Activated naive CD4-positive, alpha-beta T cell treated with anti-CD3 and anti-CD28 coated beads for 36 hours (primary cell): ENCODE measurements at places on chromosomes 3 and 15. TPM values are rescaled to one million over a fixed set of nuclear protein-coding genes. Genes with fewer than 3 reads are reported as not detected.

DNA sequence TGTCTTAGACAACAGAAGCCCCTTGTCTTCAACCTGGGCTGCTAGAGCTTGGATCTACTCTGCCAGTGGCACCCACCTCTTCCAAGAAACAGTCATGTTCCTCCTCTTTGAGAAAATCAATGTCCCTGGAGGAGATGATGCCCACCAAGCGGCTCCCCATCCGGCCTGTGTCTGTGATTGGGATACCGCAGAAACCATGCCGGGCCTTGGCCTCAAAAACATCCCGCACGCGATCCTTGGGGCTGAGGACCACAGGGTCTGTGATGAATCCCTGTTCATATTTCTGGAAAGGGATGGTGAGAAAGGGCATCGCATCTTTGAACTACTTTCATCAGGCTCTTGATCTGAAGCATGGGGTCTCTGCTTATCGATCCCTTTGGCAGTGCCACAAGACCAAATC, 1.6 kb downstream of the IMPDH2 start:
- no peak for DNase-seq

DNA sequence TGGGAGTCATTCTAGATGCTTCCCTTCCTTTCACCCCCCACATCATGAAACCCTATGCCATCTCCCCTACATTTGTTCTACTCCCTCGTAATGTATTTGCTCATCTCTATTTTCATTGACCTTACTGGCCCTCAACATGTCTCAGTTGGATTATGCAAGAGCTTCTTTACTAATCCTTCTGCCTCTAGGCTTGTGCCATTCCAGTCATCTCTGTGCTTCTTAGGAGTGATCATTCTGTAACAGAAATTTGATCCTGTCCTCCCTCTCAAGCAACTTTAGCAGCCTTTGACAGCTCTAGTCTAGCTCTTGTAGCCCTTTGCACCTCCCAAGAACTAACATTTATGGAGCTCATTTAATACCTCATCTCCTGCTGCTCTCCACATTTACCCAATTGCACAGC, 64.7 kb downstream of the ISL2 start:
- no peak for DNase-seq

DNA sequence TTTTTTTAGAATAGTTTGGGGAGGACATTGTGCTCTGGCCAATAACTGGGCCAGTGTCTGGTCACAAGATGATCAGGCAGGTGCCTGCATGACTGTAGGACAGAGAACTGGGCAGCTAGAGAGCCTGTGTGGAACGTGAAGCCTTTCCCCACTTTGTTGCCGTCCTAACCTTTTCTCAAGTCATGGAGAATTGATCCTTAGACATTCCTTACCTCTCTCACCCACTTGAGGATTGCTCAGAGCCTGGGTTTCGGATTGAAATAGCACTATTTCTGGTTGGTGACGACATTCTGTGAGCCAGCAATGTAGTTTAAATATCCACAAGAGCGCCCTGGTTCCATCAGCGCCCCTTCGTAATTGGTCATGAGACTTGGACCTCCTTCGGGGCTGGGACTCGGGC, 138.4 kb downstream of the IGF1R start:
- no peak for DNase-seq

DNA sequence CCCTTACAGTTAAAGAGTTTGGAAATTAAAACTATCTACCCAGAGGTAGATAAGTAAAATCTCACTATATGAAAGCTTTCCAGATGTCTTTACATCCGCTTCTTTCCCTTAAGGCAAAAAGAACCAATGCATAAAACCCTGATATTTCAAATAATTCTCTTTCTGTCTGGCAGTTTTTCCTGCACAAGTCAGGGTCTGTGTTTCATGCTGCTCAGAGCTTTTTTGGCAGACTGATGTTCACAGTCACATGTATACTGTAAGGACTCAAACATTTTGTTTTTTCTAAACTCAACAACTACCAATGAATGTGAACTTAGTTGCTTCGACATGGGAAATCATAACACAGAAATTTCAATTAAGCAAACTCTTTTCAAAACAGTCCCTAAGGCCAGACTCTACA, 988.4 kb downstream of the EPHA3 start:
- DNase-seq: no peak

GRCh38 chr3:124352149-124352539, 360.2 kb upstream of the ROPN1 start:
- no peak for DNase-seq

GRCh38 chr15:59892985-59893384, 111.1 kb upstream of the FOXB1 start:
- DNase-seq: no peak

DNA sequence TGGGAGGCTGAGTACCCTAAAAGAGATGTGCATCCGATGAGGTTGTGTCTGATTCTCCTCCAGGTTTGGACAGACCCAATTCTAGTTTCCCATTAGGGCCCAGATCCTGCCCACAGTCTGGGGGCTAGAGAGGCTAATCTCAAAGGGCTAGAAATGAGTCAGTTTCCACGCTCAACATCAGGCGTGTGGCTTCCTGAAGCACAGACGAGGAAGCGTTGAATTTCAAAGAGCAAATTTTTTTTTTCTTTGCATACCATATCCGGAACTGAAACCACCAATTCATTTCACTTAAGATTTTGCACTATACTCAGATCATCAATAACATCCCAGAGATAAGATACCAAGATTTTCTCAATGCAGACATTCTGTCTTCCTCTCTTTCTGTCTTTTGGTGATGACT, 173.8 kb upstream of the BCL6 start:
- peak; percentile 77 for DNase-seq

GRCh38 chr3:126834596-126835471, 130.8 kb downstream of the CHCHD6 start:
- no peak for DNase-seq

GRCh38 chr3:143896486-143896885, 48.2 kb upstream of the SLC9A9 start:
- DNase-seq: no peak

DNA sequence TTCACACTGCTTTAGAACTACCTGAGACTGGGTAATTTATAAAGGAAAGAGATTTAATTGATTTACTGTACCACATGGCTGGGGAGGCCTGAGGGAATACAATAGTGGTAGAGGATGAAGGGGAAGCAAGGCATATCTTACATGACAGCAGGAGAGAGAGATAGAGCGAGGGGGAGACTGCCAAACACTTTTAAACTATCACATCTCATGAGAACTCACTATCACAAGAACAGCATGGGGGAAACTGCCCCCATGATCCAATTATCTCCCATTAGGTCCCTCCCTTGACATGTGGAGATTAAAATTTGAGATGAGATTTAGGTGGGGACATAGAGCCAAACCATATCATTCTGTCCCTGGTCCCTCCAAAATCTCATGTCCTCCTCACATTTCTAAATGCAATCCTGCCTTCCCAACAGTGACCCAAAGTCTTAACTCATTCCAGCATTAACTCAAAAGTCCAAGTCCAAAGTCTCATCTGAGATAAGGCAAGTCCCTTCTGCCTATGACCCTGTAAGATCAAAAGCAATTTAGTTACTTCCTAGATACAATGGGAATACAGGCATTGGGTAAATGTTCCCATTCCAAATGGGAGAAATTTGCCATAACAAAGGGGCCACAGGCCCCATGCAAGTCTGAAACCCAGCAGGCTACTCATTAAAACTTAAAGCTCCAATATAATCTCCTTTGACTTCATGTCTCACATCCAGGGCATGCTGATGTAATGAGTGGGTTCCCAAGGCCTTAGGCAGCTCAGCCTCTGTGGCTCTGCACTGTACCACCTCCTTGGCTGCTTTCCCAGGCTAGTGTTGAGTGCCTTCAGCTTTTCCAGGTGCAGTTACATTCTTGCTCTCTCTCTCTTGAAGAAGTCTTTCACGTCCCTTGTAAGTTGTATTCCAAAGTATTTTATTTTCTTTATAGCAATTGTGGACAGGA, 481.7 kb upstream of the TGFBR2 start:
- DNase-seq: no peak

GRCh38 chr15:29126821-29127461, 142.7 kb downstream of the NSMCE3 start:
- DNase-seq: no peak

GRCh38 chr3:61152071-61152470, 99.2 kb downstream of the FHIT start:
- DNase-seq: no peak

DNA sequence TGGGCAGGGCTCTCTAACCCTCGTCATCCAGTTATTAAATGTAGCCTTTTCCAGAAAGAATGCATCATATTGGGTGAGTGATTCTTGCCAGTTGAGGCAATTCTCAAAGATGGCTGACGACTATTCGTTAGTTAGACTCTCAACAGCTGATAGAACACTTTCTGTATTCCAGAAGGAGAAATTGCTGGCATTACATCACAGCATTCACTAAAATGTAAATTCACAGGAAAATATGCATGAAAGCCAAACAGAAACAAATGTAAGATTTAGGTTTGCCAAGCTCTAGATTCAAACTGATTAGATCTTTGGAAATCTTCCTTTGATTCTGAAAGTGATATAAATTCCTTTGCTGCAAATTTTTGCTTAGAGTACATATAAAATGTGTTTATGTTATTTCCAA, 1501.0 kb downstream of the SI start:
- no peak for DNase-seq

DNA sequence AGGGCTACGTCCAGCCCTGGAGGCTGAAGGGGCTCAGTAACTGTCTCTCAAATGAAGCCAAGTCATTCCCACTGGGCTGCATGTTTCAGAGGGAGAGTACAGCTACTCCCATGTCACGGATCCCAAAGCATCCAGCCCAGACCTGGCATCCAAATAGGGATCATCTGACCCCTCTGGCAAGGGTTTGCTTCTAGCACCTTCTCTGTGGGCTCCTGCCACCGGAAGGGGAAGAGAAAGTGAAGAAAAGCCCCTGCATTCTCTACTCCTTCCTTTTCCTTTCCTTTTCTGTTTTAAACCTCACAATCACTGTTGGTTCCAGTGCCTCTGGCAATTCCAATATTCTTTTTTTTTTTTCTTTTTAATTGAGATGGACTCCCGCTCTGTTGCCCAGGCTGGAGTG, 64.5 kb upstream of the CTSH start:
- no peak for DNase-seq

GRCh38 chr15:65056868-65057548, 10.8 kb downstream of the RASL12 start:
- no peak for DNase-seq

- no peak for DNase-seq
Measured at GRCh38 chr15:100667405-100668347, 65.3 kb downstream of the ASB7 start.

GRCh38 chr3:125136515-125136914, 76.0 kb downstream of the SLC12A8 start:
- no peak for DNase-seq

- peak; percentile 35 for DNase-seq
Measured at GRCh38 chr3:31981206-31982181, at the start of the genes OSBPL10 and ZNF860. Gene OSBPL10 (minus strand): TSS chr3:31981262. CDS start chr3:31981179, 83 bp downstream. Gene ZNF860 (plus strand): TSS chr3:31981750. CDS start chr3:31989080, 7,330 bp downstream.

DNA sequence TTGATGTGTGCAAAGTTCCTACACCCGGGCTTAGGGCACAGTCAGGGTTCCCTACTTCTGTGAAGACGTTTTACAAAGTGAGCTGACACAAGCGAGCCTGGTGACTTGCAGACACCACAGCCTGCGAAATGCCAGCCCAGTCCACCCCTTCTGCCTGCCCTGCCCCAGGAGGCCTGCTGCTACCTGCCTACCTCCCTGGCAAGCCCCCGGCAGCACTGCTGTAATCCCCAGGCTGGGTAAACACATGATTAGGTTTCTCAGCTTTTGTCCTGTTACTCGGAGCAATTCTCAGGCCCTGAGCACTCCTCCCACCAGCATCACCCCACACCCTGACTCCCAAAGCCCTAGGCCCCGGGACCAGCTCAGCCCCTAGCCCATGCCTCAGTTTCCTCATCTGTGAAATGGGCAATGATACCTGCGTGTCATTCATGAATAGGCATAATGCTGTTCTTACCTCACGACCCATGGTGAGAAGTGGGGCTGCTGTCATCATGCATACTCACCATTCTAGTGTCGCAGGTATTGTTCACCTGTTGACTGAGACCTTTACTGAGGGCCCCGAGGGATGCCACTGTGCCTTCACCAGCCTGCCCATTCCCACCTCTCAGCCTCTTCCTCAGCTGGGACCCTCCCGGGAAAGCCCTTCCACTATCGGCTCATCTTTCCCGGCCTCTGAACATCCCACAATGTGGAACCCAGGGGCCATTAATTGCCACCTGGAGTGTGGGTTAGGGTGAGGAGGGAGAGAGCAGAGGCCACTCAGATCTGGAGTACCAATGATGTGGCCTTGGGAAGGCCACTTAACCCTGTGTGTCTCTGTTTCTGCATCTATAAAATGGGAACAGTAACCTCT, 31.5 kb upstream of the SLC6A6 start:
- no peak for DNase-seq

DNA sequence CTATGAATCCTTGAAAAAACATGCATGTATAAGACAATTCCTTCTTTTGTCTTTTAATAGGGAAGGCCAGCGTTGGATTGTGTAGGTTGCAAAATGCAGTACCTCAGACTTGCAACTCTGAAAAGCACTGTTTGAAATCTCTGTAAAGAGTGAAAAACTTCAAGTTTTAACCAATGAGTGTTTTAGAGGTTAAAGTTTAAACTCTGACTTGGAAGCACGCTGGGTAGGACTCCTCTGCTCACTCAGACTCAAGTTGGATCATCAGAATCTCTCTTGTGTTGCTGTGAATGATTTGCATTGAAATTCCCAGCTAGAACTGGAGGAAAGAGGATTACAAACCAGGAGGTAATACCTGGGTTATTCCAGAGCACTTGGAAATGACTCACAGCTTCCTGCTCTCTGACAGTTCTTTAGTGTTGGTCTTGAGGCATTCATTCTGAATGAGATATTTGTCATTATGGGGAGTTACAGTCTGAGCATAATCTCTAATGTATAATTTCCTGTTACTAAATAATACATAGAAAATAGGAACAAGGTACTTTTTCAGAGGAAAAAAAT, 49.1 kb downstream of the PLS1 start:
- DNase-seq: no peak

GRCh38 chr3:16174389-16174788, at the start of gene GALNT15:
Gene GALNT15 (plus strand): TSS chr3:16174680. CDS start chr3:16175152, 472 bp downstream.
- no peak for DNase-seq

- no peak for DNase-seq
Measured at GRCh38 chr3:152206243-152206760, 62.4 kb upstream of the MBNL1 start.

Gene DPPA2
- not detected for total RNA-seq

Gene CALML4
- 8.5 TPM for total RNA-seq

Gene ACKR2
- total RNA-seq: 0.42 TPM

Gene PIGX
- total RNA-seq: 30.7 TPM

Gene SLC4A7
- 39.0 TPM for total RNA-seq

Gene GOLGA8T
- total RNA-seq: not detected

Gene FBLN2
- not detected for total RNA-seq

Gene STRIT1
- total RNA-seq: not detected

Gene ALDH1A2
- not detected for total RNA-seq

Gene TMEM62
- total RNA-seq: 6.6 TPM

Gene APH1B
- total RNA-seq: 8.6 TPM
